MV-4-11 (cell line): ENCODE measurements at places on chromosomes 2 and 18.

DNA sequence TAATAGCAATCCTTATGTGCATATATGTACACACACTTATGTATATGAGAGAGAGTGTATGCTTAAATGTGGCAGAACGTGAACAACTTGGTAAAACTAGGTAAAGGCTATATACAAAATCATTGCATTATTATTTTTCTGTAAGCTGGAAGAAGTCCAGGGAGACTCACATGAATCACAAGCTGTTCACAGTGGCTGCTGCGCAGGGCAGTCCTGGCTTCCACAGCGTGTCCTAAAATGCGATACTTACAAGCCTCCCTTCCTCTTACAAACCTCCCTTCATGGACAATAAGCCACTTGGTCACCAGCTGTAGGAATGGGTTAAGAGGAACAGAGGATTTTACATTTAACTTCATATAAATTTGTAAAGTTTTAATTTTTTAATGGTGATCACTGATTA, 114.9 kb upstream of the AGAP1 start:
- no peak for DNase-seq

GRCh38 chr18:24613896-24614640, 153.6 kb downstream of the HRH4 start:
- DNase-seq: peak; percentile 35

DNA sequence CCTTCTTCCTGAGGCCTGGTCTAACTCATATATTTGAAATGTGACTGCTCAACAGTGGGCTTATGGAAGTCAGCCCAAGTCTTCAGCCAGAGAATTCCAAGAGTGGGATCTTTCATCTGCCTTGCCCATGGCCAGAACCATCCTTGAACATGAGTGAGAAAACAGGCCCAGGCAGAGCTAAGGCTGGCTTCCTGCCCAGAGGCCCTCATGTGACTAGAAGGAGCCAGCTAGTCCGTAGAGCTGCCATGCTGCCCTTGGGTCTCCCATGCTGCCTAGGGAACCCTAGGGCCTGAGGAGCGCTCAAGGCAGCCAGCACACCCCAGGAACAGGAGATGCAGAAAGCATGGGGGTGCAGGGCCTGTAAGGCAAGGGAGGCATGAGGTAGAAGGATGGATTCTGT, 203.6 kb downstream of the FHOD3 start:
- DNase-seq: no peak

- no peak for DNase-seq
Observed at GRCh38 chr2:234556848-234557573, 60.1 kb upstream of the ARL4C start.

DNA sequence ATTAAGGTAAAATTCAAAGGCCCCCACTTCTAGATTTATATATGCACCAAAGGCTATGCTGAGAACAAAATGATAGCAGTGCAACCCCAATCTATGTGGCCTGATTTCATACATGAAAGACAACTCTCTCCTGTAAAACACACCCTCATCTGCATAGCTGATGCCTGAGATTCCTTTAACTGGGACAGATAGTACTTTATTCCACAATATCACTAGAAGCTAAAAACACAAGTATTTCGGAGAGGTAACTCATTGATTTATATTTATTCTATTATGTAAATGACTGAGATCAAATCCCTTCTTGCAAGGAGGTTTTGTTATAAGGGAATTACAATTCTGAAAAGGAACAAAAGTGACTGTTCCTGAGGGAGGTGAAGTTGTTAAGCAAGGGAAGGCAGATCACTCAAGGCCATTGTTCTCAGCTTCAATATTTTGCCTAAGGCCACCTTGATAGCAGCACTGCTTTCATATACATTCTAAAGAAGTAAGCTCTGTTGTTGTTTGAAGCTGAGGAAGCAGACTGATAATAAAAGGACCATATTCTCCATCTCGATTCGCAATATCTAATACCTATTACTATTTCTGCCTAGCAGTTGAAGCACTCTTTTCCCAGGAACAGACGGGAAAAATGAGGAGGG, 471.0 kb upstream of the CDH7 start:
- DNase-seq: no peak

- no peak for DNase-seq
Observed at GRCh38 chr2:95278051-95278471, 3.8 kb downstream of the PROM2 start.

GRCh38 chr2:143768991-143769390, 639.8 kb downstream of the ARHGAP15 start:
- no peak for DNase-seq

GRCh38 chr18:22113144-22113844, 56.1 kb upstream of the GATA6 start:
- no peak for DNase-seq

- no peak for DNase-seq
Observed at GRCh38 chr18:46720521-46720920, 36.3 kb downstream of the ST8SIA5 start.

- DNase-seq: no peak
Observed at GRCh38 chr18:3048121-3048520, 35.2 kb upstream of the LPIN2 start.

GRCh38 chr2:150417278-150417677, 70.2 kb downstream of the RND3 start:
- no peak for DNase-seq

- DNase-seq: no peak
Observed at GRCh38 chr2:8133363-8133762, 548.5 kb upstream of the ID2 start.

GRCh38 chr2:46351750-46352138, 54.5 kb downstream of the EPAS1 start:
- DNase-seq: peak; percentile 59

GRCh38 chr18:63155169-63155852, 164.3 kb downstream of the BCL2 start:
- no peak for DNase-seq

GRCh38 chr18:25327584-25327983, 24.4 kb downstream of the ZNF521 start:
- no peak for DNase-seq

- no peak for DNase-seq
Observed at GRCh38 chr2:217275091-217275490, 415.2 kb upstream of the TNP1 start.

DNA sequence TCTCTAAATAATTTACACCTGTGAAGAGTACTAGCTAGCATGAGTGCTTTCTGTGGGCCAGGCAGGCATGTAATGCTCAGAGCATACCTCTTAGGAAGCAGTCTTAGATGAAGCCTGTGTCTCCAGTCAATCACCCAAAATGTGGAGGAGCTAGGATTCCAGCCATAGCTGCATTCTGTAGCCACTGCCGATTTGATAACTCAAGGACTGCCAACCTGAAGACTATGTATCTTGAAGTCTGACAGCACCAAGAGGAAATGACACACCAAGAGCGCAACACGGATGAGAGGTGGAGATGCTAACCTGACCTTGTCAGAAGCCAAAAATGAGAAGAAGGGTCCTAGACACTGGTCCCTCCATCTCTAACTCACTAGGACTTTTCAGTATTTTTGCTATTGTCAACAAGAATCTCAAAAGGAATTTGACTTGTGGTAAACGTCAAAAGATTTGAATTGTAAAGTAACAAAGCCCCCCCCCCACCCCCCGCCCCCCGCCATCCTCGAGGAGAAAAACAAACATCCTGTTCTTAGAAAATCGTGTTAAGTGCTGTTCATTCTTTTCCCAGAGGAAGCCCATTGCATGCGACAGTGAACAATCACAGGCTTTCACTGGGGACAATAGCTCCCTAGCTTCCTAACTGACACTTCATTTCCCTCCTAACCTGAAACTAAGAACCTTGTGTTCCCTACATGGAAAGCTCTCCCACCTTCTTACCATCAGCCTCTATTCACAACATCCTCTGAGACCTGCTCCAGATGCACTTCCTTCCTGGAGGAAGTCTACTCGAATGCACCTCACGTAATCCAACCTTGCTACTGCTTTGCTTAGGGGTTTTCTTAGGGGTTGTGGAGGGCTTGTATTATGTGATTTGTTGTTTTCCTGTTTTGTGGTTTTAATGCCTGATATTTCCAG, 14.7 kb downstream of the CDC42EP3 start:
- no peak for DNase-seq

- peak; percentile 4 for DNase-seq
Observed at GRCh38 chr2:219460424-219460926, 25.8 kb downstream of the SPEG start.

DNA sequence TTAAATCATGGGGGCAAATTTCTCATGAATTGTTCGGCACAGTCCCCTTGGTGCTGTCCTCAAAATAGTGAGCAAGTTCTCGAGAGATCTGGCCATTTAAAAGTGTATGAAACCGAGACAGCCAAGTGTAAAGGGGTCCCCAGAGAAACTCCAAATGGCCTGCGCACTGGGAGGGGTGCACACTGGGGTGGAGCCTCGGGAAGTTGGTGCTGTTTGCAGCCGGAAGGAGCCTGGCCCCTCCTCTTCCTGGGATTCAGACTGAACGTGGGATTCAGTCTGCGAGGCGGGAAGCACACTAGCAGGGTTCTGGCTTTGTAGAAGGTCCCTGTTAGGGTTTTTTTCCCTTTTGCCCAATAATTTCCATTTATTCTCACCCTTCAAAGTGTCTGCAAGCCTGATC, 48.8 kb downstream of the RABL2A start:
- DNase-seq: no peak

GRCh38 chr2:109098921-109099273, 30.1 kb upstream of the SH3RF3 start:
- no peak for DNase-seq
